ENCODE measurements at places on chromosomes 3 and 15.

- DNase-seq = no peak
These were observed 39.1 kb downstream of the PRTG start for GRCh38 chr15:55703873-55704301.

DNA sequence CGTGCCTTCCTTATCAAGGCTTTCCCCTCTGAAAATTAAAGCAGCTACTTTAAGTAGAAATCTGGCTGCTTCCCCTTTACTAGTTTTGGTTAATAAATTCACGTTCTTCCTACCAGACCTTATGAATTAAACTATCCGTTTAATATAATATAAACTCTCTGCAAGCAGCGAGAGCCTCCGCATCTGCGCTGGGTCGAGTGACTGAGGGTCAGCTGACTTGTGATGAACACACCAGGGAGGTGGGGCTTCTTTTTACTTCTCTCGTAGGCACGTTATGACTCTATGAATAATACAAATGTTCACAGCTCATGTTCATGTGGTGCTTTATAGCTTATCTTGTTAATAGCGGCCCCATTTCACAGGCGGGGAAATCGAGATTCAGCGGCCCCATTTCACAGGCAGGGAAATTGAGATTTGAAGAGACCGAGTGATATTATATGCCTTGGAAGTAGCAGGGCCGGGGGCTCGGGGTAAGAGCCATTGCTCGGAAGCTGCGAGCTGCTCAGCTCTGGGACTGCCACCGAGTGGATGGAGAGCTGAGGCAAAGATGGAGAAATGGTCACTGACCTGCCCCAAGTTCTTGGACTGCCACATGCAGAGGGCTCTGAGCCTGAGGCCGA, 8.3 kb downstream of the MUC4 start:
- no peak for DNase-seq

- no peak for DNase-seq
These were observed 287.0 kb downstream of the MEX3B start for GRCh38 chr15:81758818-81759284.

DNA sequence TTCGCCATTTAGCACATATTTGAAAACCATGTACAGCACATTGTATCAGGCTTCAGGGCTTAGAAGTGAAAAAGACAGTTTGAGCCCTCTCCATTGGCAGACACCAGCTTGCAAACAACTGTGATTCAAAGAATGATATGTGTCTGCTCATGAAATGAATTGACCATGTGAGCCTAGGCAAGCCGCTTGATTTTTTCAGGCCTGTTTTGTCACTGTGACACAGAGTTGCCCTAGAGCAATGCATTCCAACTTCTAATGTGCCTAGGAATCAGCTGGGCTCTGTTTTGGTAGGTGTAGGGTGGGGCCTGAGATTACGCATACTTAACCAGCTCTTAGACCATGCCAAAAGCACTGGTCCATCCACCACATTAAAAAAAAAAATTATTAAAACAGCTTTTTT, 53.0 kb downstream of the ATP2C1 start:
- no peak for DNase-seq

DNA sequence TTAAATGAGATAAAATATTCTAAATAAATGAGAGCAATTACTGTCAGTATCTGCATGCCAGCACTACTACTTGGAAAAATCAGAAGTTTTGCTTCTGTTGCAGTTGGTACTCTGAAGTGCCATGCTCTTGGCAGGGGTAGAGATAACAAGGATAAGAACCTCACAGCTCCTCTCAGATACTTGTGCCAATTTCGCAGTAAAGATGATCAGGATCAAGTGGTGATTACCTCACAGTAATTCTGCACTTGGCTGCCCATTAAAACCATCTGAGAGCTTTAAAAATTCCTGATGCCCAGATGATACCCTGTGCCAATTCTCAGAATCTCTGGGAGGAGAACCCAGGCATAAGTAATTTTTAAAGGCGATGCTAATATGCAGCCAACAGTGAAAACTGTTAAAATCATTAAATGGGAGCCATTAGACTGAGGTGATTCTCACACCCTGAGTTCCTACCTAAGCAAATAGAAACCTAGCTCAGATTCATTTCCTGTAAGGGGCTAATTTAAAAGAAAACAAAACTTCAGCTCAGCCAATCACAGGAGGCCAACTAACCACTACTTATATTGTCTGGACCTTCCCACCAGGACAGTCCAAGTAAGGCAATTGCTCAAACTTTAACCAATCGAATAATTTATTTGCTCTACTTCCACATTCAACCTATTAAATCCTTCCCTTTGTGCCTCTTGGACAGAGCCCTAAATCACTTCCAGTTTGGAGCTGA, 171.2 kb downstream of the KCNMB2 start:
- DNase-seq = no peak

DNA sequence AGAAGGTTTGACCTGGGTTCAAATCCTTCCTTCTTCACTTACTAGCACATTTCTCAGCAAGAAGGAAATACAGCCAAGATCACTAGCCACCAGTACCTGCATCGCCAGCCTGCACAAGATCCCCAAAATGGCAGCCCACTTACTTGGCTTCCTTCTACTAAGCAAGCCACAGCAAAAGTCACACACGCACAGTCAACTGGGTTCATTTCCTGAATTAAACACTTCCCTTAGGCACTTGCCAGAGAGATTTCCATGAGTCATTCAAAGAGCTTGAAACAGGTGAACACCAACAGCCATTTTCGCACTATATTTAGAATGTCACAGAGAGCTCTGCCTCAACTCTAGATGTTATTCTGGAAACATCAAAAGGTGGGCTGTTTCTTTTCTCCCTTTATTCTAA, 42.6 kb downstream of the MGLL start:
- DNase-seq = no peak

GRCh38 chr15:33894193-33894592, 74.1 kb upstream of the CHRM5 start:
- no peak for DNase-seq

- no peak for DNase-seq
These were observed 100.1 kb upstream of the SPATA12 start for GRCh38 chr3:56960234-56960917.

- no peak for DNase-seq
These were observed 407.6 kb downstream of the ZIC1 start for GRCh38 chr3:147816752-147817151.

DNA sequence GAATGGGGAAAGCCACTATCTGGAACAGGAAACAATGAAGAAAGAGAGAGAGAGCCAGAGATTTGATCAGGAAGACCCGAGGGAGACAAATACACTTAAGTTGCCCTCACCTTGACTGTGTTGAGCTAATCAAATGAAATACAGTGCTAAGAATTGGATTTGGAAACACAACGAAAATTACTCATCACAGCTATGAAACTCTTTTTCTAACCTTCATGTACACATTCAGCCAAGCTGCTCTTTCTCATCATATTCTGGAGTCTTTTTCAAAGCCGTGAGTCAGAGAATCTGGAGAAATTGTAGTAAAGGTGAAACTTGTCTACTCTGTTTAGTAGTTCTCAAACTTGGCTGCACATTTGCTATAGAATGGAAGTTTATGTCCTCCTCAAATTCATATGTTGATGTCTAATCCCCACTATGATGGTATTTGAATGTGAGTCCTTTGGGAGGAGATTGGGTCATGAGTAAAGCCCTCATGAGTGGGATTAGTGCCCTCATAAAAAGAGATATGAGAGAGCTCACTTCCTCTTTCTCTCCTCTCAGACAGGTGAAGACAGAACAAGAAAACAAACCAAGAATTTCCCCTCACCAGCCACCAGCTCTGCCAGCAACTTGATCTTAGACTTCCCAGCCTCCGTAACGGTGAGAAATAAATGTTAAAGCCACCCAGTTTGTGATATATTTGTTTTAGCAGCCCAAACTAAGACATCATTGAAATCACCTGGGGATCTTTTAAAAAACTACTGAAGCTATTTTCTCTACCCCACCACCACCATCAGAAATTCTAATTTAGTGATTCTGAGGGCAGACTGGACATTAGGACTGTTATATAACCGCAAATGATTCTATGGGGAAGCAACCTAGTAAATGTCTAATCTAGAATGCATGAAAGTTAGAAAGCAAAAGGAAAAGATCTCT, 143.6 kb upstream of the GRM7 start:
- no peak for DNase-seq

- DNase-seq = no peak
These were observed 32.2 kb downstream of the HGD start for GRCh38 chr3:120649830-120650233.

GRCh38 chr15:99445272-99445850, 120.4 kb upstream of the MEF2A start:
- DNase-seq = no peak

DNA sequence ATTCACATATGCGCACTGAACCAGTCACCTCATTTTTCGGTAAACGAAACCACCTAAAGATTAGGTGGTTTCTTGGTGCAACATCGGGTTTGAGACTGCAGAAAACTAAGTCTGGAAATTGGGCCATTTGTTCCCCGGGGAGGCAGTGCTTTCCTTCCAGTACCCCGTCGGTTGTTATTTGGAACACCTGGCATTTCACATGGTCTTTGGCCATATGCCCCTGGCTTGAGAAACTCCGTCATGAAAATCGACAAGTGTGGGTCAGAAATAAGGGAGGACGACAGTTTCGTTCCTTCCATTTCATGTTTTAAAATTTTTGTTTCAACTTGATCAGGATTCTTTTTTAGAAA, 544 bp upstream of the GATM start:
- peak; percentile 7 for DNase-seq

- no peak for DNase-seq
These were observed 13.5 kb upstream of the SLC9C1 start for GRCh38 chr3:112307557-112307956.

DNA sequence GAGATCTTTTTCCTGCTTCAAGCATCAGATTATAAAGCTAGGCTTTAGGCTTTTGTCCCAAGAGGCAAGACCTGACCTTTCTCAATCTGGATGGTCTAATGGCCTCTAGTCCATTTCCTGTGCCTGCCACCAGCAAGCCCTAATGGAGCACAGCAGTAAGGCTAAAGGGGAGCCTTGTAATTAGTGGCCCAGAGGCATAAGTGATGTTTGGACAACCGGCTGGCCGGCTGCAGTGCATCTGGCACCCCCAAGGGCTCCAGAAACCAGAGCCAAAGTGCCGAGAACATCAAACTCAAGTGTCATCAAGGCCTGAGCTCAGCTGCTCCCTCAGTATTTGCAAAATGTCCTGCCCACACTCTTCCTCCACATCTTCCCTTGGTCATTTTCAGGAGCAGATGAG, 31.9 kb upstream of the RTP4 start:
- no peak for DNase-seq

GRCh38 chr15:59268168-59268851, 61.7 kb downstream of the LDHAL6B start:
- DNase-seq = no peak

DNA sequence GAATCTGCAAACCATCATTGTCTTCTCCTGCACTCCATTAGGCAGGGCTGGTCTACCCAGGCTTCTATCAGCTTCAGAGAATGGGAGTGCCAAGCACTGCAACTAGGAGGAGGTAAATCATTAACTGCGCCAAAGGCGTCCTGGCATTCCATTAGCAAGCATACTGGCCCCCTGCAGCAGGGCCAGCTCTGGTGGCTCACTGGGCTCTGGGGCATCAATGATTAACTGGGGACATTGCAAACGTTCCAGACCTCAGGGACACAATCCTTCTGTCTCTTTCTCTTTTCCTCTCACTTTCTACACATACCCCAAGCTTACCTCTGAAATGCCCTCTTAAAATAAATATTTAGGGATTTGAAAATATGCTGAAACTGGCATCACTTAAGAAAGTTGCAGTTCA, 129.0 kb downstream of the MYLK start:
- DNase-seq = no peak

DNA sequence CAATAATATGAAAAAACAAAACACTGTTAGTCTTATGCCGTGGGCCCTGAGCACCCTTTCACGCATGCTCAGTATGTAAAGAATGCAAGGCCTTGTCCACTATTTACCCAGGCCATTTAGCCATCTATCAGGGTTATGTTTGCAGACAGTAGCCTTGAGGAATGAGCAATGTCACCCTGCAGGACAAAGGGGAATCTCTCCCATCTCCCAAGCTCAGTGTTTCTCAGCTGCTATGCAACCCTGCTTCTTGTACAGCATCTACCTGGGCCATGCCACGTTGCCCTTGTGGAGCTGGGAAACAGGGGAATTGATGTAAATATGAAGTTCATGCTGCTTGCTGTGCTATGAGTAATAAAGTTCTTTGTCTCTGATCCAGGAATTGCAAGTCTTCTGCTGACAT, 51.5 kb upstream of the SLCO2A1 start:
- DNase-seq = no peak

DNA sequence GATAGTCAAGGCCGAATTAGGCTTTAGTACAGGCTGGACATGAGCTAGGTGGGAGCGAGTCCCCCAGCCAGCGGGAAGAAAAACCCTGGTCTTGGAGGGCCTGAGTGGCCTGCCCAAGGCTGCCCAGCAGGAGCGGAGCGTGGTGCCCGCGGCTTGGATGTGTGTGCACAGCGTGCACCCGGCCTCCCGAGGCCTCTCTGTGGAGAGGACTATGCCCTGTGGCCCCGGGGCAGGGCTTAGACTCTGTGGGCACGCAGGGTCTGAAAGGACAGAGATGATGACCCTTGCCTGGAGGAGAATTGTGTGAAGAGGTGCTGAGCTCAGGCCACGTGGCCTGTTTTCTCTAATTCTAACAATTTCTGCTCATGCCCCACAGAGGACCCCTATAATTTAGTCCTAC, 124.6 kb upstream of the IQSEC1 start:
- DNase-seq = no peak

- DNase-seq = no peak
These were observed 59.4 kb upstream of the IMPG2 start for GRCh38 chr3:101379658-101380376.

All from neural progenitor cell (in vitro differentiated cells).